ENCODE measurements at places on chromosomes 7 and 10.

DNA sequence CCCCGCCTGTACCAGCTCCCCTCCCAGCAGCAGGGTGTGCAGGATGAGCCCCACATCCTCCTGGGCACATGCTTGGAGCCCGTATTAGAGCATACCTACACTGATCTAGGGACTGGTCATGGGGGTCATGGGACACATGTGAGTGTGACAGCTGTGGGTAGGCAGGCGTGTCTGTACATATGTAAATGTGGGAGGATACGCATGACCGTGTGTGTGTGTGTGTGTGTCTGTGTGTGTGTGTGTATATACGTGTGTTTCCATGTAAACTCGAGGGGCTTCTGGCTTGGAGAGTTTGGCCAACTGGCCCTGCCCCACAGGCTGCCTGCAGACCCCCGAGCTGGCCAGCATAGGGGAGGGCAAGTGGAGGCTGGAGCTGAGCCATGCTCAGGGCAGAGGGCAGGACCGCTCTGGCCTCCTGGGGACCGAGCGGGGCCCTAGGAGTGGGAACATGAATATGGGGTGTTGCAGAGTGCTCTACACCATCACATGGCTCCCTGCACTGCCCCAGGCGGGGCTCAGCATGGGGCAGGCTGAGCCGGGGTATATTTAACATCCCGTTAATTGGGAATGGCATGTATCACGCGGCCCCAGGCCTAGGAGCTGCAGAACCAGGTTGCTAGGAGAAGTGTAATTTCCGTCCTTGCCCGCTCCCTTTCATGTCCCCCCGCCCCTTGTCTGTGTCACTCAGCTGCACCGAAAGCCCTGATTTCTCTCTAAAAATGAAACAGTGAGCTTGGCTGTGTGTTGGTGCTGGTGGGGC is 152.7 kb upstream of the PCBD1 start:
- DNase-seq = no peak

GRCh38 chr10:74289951-74290350 is 138.9 kb downstream of the ADK start:
- DNase-seq = no peak

DNA sequence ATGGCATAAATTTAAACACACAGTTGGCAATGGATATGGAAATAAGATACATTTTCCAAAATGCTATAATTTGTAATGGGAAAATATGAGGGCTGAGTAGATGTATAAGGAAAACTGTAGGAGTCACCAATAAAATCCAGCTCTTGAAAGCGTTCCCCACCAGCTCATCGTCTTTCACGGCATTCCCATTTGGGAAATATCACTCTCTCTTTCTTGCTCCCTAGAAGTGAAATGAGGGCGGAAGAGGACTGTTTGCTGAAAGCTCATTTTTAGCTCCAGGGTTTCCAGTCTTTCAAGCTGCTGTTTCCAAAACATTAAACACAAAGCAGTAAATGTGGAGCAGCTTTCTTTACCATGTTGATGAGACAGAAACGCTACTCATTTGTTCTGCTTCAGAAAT is 104.6 kb upstream of the SFMBT2 start:
- no peak for DNase-seq

DNA sequence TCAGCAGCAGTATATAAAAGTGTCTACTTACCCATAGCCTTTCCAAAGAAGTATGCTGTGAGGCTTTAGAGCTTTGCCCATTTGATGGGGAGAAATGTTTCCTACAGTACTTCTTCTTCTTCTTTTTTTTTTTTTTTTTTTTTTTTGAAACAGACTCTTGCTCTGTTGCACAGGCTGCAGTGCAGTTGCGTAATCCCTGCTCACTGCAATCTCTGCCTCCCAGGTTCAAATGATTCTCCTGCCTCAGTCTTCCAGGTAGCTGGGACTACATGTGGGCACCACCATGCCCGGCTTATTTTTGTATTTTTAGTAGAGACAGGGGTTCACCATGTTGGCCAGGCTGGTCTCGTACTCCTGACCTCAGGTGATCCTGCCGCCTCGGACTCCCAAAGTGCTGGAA is 101.7 kb upstream of the TMEM26 start:
- DNase-seq = no peak

DNA sequence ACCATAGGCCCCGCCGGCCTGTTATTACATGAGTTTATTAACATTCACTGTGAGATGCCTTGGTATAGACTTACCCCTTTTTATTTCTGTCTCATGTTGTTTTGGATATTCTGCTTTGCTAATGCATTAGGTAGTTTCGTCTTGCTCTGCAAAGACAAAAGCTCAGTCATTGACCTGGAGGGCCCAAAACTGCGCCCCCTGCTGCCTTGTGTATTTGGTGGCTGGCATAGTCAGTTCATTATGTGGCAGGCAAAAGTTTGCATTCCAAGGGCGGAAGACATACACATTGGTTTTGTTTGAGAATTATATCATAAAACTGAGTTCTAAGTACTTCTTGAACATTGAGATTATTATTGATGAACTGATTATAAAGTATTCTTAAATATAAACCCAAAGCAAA is 372.5 kb downstream of the SDK1 start:
- peak; percentile 14 for DNase-seq

- no peak for DNase-seq
These were observed 303.7 kb downstream of the BMPER start for GRCh38 chr7:34208878-34209621.
